ENCODE measurements at places on chromosomes 2 and 18.
A peak's percentile ranks its signal among the peaks of the same experiment; 100 is the strongest.

- no peak for DNase-seq
Measured at GRCh38 chr2:236284208-236284607, 20.0 kb upstream of the ASB18 start.

- DNase-seq: no peak
Measured at GRCh38 chr2:24022975-24023575, 13.2 kb downstream of the MFSD2B start.

GRCh38 chr2:214574084-214574781, 163.4 kb downstream of the VWC2L start:
- peak; percentile 4 for DNase-seq

DNA sequence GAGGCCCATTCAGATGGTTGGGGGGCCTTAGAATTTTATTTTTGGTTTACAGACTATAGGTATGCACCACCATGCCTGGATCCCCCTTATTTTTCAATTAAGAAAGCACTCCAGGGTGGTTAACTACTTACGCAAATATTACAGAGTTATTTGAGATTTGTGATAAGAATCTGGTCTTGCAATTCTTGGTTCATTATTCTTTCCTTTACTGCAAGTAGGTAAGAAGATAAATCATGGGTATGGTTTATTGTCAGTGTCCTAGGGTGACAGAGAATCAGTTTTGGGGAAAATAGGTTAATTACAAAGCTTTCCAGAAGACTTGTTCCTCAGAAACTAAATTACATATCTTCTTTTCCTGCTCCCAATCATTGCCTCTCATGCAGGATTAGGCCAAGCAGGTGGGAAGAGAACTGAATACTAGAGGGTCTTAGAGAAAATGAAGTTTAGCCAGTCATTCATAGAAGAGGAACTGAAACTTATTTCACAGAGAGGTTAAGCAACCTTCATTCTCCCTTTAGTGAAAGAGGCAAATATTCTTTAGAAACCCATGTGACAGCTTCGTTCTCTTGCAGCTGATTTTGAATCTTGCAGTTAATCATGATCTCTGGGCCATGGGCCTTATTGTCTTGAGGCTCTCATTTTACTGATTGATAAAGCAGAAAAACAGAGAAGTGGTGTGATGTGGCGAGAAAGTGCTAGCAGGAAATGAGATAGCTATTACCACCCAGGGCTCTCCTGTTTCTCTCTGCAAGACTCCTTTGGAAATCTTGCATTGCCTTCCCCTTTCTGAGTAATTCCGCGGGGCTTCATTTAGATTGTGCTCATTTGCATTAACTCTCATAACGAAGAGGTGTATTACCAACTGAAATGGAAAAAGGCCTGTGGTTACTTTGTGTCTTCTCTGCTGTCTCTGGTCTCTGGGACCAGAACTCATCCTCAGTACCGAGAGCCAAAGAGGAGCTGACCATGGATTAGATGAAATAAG, 44.8 kb upstream of the ARHGAP25 start:
- no peak for DNase-seq
